ENCODE measurements at places on chromosomes 1 and 21.

- DNase-seq = no peak
Measured at GRCh38 chr1:177824508-177824982, 145.3 kb downstream of the SEC16B start.

- no peak for DNase-seq
Measured at GRCh38 chr21:33984021-33984481, 68.4 kb upstream of the ATP5PO start.

GRCh38 chr1:12715896-12716437 lies at the start of gene AADACL3:
Gene AADACL3, plus strand, starts transcription at chr1:12716110. Its CDS starts 67 bp downstream, at chr1:12716177.
- no peak for DNase-seq

GRCh38 chr1:208763971-208764370 lies 519.8 kb upstream of the PLXNA2 start:
- no peak for DNase-seq

DNA sequence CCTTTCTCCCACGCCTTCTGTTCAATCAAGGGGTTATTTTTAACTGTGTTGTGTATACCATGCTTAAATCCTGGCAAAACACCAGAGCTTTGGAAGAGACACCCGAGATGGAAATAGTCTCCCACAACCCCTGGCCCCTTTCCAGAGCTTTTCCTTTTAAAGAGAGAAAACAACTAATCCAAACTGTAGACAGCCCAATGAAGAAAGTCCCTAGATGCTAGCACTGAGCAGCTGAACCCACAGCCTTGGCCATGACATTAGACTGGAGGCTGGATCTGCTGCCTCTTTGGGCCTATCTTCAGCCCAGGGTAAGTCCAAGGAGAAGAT lies 64.9 kb upstream of the ARTN start:
- no peak for DNase-seq
